Stimulated activated CD4-positive, alpha-beta T cell treated with anti-CD3 and anti-CD28 coated beads, Interleukin-2, amount 100 ng/mL, for 24 hours (primary cell): ENCODE measurements at places on chromosomes 13 and 19.

- DNase-seq = no peak
These were observed 257.2 kb downstream of the FOXO1 start for GRCh38 chr13:40409278-40409677.

- peak; percentile 81 for DNase-seq
These were observed 25.0 kb downstream of the TSSK6 start for GRCh38 chr19:19490214-19490968.

- no peak for DNase-seq
These were observed 4.3 kb upstream of the HAUS5 start for GRCh38 chr19:35608251-35608650.

DNA sequence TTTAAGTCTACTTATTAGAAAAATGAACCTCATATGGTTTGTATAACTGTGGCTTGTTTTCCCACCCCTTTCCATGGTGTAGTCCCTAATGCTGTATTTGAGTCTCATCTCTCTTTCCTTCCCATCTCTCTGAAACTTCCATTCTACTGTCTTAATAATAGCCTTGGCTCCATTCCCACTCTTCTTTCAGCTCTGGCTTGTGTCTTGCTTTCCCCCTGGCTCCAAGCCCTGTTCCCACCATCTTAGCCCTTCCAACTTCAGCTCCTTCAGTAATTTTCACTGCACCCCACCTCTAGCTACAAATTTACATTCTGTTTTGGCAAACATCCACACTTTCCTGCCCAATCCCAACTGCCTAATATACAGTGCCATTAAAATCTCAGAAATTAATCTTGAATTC is 137.5 kb downstream of the SLITRK6 start:
- no peak for DNase-seq

DNA sequence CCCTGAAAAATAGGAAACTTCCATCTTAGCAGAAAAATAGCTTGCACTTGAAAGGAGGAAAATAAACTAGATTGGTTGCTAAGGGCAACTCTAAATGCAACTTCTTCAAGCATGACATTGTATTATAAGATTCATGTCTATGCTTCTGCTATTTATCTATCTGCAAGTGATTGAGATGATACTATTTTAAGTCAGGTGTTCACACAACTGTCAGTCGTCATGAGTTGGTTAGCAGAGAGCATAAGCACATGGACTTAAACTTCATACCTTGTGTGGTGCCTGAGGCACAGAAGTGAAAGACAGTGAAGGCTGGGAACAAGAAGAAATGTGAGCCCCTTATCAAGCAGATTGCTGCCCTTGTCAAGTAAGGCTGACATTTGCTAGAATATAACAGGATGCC is 82.9 kb downstream of the SLITRK5 start:
- no peak for DNase-seq

DNA sequence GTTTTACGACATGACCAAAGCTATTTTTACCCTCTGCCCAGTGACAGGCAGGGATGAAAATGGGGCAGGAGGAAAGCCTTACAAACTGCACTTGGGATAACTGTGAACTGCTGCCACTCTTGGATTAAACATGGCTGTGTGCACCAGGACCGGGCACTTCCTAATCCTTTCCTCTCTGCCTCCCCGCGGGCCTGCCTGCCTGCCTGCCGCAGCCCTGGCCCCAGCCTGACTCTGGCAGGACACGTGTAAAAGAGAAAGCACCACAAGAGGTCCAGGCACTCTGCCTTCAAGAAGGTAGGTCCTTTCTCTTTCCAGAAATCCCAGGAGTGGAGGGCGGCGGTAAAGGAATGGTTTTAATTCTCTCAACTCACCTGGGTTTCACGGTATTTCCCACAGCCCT is 4.8 kb downstream of the TSHZ3 start:
- no peak for DNase-seq

- no peak for DNase-seq
These were observed 2659.4 kb upstream of the PCDH20 start for GRCh38 chr13:64074971-64075474.

DNA sequence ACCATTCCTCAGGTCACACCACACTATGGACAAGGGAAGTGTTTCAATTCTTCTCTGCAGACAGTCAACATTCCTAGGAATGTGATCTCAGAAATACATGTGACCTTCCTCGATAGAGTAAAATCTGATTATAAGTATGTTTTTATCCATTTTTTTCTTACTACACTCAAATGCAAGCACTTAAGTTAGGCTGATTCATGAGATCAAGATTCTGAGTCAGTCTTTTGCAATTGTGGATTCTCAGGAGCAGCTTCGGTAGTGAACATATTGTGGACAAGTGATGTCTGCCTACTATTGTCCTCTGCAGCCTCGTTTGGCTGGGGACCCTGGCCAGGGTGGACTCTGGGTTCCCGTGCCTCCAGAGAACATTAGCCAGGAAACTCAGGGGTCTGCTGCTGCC is 3.2 kb downstream of the SERPINE3 start:
- no peak for DNase-seq

GRCh38 chr13:32976056-32976805 is 40.0 kb upstream of the KL start:
- no peak for DNase-seq

DNA sequence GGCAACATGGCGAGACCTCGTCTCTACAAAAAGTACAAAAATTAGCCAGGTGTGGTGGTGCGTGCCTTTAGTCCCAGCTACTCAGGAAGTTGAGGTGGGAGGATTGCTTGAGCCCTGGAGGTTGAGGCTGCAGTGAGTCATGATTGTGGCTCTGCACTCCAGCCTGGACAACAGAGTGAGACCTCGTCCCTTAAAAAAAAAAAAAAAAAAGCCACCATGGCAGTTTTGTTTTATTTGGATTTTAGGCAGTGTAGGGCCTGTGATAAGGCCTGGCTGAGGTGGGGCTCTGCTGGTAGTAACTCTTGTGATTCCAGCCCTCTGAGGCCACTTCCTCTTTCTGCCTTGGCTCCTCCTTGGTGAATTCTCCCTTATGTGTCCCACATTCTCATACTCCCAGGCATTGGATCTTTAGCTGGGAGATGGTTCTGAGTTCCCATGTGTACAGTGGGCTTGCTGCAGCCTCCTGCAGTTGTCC is 39.2 kb downstream of the GATAD2A start:
- DNase-seq = no peak

GRCh38 chr19:674282-675151 is 1.7 kb upstream of the FSTL3 start:
- DNase-seq = no peak

GRCh38 chr13:102944821-102945220 is 99.0 kb downstream of the ERCC5 start:
- no peak for DNase-seq

DNA sequence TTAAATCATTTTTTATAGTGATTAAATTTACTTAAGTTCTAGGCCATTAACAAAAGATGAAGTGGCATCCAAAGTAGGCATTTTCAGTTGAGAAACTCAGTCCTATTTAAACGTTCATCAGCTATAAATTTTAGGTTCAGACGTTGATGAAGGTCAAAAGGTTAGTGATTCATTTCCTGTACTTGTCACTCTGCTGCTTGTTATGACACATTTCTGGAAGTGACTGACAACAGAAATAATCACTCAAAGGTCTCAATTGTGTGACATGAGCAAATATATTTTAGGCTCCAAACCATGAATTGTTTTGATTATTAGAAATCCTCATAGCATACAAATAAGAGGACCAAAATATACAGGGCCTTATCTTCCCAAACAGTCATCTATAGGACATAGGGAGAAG is 10.3 kb upstream of the EDNRB start:
- no peak for DNase-seq

GRCh38 chr13:38366954-38367645 is 17.4 kb downstream of the UFM1 start:
- DNase-seq = no peak

DNA sequence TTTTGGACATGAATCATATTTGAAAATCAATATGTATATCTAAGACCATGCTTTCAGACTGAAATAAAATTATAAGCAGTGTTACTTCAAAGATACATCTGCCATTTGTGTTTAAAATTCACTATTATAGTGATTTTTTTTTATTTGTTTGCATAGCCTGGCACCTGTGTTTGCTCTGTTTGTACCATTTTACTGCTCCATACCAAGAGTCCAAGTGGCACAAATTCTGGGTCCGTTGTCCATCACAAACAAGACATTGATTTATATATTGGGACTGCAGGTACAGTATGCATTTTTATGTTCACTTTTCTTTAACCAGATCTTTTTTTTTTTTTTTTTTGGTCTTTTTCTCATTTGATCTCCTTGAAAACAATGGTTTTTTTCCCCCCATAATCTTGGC is 6.7 kb upstream of the GPR183 start:
- no peak for DNase-seq

GRCh38 chr13:110458594-110459365 is 102.7 kb downstream of the RAB20 start:
- DNase-seq = no peak

GRCh38 chr13:19766591-19766990 is 16.2 kb downstream of the PSPC1 start:
- DNase-seq = no peak

DNA sequence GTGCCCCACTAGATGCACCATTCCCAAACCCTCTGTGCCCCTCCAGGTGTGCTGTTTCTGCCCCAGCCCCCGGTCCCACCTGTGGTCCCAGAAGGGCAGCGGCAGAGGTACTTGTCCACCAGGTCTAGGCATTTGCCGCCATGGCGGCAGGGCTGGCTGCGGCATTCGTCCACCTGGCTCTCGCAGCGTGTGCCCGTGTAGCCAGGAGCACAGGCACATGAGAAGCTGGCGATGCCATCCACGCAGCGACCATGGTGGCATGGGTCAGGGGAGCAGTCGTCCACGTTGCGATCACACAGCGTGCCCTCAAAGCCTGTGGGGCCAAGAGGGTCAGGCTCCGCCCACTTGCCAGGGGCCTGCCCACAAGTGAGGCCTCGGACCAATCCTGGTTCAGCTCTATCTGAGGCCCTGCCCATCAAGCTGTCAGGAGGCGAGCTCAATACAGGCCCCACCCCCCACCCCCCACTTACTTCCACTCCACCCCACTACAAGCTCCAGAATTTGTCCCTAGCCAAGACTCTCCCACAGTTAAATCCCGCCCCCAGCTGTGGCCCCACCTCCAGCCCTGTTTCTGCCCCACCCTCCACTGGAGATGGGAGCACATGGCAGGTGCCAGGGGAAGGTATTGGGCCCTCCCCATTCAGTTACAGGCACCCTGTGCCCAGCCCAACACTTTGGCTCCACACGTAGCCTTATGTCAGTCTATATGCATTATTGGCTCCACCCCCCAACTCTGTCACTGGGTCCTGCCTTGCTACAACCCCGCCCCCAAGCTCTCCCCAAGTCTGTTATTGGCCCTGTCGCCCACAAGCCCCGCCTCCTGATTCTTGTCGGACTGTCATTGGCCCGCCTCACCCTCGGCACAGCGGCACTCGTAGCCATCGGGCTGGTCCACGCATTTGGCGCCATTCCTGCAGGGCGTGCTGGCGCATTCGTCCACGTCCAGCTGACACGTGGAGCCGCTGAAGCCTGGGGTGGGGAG is 13.5 kb downstream of the NOTCH3 start:
- no peak for DNase-seq

- DNase-seq = no peak
These were observed 820.5 kb downstream of the DACH1 start for GRCh38 chr13:71046360-71047079.

GRCh38 chr13:74111399-74111798 is 22.8 kb downstream of the KLF12 start:
- no peak for DNase-seq

- no peak for DNase-seq
These were observed 270.6 kb downstream of the FGF14 start for GRCh38 chr13:102131246-102131645.

DNA sequence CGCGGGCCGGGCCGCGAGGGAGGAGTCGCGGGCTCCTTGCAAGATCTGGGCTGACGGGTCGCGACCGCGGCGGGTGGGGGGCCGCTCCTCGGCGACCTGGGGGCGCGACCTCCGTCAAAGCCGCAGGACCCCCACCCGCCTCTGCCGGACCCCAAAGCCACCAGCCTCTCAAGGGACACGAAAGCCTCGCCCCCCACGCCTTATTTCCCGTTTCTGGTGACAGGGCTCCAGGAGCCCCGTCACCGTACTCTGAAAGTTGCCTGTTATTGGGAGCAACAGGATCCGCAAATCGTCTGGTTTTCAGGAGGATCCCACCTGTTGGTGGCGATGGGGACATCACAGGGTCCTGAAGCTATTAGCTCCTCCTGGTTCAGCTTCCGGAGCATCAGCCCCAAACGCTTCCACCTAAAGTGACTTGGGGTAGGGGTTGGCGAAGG is 530 bp downstream of the MAU2 start:
- DNase-seq = no peak

GRCh38 chr19:15303105-15303780 is 29.1 kb downstream of the BRD4 start:
- DNase-seq = no peak

GRCh38 chr13:23979361-23980159 is 82.3 kb upstream of the C1QTNF9B start:
- peak; percentile 39 for DNase-seq

DNA sequence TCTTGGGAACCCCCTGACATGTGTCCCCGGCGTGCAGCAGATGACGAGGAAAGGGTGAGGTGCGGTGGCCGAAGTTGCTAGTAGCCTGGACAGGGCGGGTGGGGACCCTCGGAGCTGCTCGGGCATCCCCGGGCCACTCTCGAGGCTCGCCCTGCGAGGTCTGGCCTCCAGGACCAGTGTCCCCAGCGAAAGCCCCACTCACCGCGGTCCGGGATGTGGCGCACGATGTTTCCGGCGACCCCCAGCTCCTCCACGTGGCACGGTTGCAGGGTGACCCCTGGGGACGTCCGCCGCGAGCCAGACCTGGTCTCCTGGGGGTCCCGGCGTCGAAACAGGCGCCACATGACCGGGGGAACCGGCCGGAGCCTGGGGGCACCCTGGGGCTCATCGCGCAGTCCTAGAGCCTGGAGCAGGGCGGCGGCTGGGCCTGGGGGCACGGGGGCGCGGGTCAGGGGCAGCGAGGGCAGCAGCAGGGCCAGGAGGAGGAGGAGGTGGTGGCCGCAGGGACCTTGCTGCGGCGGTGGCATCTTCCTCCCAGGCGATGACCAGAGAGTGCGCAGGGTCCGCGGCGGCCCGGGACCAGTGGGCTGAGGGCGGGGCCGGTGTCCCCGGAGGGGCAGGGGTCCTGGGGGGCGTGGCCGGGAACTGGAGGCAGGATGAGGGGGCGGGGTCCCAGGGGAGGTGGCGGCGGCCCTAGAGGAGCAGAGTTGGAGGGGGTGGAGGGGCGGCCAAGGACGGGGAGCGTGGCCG is 26.0 kb downstream of the CERS1 start:
- DNase-seq = no peak

DNA sequence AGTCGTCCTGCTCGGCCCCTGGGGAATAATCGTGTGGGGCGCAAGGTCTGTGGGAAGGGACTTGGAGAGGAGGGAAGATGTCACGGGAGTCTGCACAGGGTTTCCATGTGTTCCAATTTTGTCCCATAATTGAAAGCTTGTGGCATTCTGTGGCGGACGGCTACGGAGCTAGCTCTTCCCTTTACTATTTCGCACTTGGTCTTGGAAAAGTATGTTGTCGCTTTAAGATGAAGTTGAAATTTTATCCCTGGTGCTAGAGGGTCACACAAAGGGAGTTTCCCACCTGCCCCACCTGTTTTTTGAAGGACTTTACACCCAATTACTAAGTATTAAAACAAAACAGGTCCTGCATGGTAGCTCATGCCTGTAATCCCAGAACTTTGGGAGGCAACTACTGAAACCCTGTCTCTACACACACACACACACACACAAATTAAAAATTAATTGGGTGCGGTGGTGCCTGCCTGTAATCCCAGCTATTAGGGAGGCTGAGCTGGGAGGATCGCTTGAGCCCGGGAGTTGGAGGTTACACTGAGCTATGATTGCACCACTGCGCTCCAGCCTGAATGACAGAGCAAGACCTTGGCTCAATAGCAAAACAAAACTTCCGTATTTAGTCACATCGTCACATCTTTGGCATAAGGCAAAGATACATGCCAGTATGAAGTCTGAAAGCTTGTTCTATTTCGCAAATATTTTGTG is 967 bp upstream of the TPT1 start:
- DNase-seq = no peak
